Effector CD4-positive, alpha-beta T cell (primary cell): ENCODE measurements at places on chromosomes 2 and 18.
A peak's percentile ranks its signal among the peaks of the same experiment; 100 is the strongest.

DNA sequence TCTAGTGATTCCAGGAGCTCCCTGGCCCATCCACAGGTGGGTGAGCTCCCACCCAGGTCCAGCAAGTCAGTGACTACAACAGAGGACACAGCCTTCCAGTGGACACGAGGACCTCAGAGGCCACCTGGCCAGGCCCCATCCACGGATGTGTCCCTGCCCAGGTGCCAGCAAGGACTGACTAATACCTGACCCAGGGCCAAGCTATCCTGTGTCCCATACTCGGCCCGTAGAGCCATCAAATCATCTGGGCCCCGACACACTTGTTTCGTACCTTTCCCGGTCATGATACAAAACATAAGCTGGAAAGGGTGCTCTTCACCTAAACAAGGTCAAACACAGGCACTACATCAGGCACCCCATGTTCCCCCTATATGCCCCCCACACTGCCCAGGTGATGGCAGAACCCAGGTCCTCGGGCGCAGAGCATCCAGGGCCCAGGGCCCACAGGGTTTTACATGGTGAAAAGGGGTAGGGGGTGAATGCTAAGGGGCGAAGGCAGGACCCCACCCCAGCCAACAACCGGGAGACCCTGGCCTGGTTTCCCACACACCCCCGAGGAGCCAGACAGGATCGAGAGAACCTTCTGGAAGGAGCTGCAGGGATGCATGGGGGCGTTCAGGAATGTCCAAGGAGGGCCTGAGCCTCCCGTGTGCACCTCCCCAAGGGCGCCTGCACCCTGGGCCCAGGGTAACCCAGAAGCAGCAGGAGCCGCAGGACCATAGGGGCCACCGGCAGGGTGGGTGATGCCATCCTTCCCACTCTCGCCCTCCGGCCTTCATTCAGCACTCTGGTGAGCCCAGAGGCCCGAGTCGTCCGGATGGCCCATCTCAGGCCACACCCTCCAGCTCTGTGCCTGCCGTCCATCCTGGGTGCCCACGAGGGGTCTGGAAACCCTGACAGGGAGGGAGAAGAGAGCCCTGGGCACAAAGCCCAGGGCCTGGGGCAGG lies 94.3 kb downstream of the HDAC4 start:
- no peak for DNase-seq

DNA sequence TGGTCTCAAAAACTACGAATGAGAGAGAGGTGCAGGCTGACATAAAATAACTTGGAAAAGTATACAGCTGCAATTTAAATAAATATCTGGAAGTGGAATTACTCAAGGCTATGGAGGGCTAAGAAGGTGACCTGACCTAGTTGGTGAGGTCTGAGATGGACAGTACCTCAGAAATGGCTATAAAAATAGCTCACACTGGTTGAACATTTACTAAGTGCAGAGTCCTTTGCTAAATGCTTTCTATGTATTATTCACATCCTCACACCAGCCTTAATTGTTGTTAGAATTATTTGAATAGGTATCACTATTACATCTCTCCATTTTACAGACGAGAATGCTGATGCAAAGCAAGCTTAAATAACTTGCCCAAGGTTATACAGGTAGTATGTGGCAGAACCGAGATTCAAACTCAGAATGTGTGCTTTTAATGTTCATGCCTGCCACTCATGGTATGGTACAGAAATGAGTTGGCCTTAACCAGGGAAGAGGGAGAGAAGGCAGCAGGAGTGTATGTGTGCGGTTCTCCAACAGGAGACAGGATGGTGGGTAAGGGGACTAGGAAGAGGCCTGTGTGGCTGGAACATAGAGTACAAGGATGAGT lies 37.4 kb downstream of the MRPL44 start:
- no peak for DNase-seq

- no peak for DNase-seq
Measured at GRCh38 chr2:235135195-235135965, 183.6 kb downstream of the SH3BP4 start.

DNA sequence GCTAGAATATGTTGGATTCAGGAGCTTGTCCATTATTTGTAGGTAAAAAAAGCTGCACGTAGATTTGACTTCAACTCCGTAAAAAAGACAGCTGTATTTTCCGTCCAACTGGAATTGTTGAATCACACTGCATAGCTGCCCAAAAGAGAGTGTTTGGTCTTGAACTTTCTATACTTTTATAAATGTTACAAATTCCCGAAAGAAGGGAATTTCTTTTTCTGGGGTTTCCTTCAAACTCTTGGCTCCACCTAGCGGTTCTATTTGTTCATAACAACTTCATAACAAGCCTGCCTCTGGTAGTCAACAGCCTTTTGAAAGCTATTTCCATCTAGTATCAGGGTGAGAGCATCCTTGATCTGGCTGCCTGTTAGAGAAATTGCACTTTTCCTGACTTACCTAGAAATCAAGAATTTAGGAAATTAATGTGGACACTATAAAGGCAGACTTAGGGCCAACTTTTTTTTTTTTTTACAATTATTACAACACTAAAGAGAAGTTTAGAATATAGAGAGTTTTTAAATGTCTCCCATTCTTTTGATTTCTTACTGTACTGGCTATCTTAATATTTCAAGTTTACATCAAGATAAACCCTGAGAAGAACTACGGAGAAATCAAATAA lies 48.1 kb downstream of the TMEM185B start:
- no peak for DNase-seq

DNA sequence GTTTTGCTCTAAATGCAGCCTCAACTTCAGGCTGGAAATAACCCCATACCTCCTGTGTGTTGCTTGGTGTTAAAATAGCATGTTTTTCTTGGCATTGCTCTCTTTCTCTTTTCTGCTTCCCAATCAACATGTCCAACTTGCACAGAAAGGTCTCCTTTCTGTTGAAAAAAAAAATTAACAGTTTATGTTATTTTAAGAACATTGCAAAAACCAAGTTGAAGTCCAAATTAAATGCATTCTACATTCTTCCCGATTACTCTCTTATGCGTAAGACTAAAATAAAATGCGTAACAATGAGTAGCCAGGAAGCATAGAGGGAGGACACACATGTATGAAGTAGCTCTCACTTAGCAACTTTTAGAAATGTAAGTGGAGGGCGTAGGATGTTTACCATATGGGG lies 1406.1 kb upstream of the NXPH2 start:
- no peak for DNase-seq

- no peak for DNase-seq
Measured at GRCh38 chr2:134134313-134134706, 119.6 kb upstream of the MGAT5 start.

DNA sequence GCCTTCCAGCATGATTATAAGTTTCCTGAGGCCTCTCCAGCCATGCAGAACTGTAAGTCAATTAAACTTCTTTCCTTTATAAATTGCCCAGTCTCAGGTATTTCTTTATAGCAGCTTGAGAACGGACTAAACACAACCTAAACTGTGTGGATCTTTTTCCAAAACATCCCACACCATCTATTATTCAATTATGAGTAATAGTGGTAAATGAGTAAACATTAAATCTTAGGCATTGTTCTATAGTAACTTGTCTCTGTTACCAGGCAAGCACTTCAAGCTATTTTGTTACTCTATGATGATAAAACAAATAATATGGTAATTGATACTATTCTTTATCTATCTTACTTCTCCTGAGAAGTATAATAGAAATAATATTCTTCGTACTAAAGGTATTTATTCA lies 536.9 kb upstream of the CHAC2 start:
- no peak for DNase-seq

GRCh38 chr2:154706660-154707059 lies 8.2 kb downstream of the KCNJ3 start:
- no peak for DNase-seq

- DNase-seq, result no peak
Measured at GRCh38 chr2:54285451-54285850, 29.4 kb upstream of the TSPYL6 start.

GRCh38 chr2:171390941-171391516 lies 42.8 kb downstream of the METTL8 start:
- DNase-seq, result no peak

- no peak for DNase-seq
Measured at GRCh38 chr2:174731546-174731945, 32.7 kb downstream of the CHRNA1 start.

- DNase-seq, result no peak
Measured at GRCh38 chr18:62827397-62827796, 112.1 kb downstream of the PHLPP1 start.

GRCh38 chr2:207514451-207514850 lies 15.3 kb upstream of the CREB1 start:
- no peak for DNase-seq

- DNase-seq, result no peak
Measured at GRCh38 chr18:53567929-53568574, 656.4 kb downstream of the MBD2 start.

GRCh38 chr18:77039196-77040130 lies 93.1 kb downstream of the MBP start:
- DNase-seq, result no peak

DNA sequence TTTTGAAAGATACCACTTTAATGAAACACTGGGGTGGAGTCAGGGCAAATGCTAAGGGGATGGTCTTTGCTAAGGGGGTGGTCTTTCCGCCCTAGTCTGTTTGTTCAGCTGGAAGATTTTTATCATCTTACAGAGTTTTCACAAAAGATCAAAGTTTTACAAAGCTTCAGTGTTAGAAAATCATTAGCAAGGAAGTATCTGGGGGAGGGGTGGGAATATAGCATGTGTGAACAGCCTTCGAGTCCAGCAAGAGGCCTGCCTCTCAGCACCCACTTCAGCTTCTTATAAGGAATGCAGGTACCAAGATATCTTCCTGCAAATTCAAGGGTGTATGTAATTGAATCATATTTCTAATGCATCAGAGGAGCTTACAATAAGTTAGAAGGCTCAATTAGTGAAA lies 112.9 kb downstream of the RAPGEF4 start:
- no peak for DNase-seq

- DNase-seq, result no peak
Measured at GRCh38 chr2:140994856-140995255, 1136.0 kb downstream of the LRP1B start.

- DNase-seq, result no peak
Measured at GRCh38 chr18:60145776-60146175, 226.8 kb downstream of the MC4R start.

DNA sequence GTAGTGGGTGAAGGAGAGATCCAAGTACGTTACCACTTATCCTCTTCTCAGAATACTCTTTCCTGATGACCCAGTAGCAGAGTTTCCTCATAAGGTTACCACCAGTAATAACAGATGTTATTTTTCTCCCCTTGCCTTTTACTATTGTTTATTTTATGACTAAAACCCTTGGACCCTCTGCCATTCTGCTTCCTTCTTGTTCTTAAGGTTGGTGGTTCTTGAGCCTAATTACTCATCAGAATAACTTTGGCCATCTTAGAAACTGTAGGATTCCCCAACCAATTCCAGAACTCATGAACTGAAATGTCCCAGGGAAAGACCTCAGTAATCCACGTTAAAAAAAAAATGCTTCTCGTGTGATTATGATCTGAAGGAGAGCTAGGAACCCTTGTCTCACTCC lies 64.9 kb downstream of the CHST9 start:
- DNase-seq, result no peak

DNA sequence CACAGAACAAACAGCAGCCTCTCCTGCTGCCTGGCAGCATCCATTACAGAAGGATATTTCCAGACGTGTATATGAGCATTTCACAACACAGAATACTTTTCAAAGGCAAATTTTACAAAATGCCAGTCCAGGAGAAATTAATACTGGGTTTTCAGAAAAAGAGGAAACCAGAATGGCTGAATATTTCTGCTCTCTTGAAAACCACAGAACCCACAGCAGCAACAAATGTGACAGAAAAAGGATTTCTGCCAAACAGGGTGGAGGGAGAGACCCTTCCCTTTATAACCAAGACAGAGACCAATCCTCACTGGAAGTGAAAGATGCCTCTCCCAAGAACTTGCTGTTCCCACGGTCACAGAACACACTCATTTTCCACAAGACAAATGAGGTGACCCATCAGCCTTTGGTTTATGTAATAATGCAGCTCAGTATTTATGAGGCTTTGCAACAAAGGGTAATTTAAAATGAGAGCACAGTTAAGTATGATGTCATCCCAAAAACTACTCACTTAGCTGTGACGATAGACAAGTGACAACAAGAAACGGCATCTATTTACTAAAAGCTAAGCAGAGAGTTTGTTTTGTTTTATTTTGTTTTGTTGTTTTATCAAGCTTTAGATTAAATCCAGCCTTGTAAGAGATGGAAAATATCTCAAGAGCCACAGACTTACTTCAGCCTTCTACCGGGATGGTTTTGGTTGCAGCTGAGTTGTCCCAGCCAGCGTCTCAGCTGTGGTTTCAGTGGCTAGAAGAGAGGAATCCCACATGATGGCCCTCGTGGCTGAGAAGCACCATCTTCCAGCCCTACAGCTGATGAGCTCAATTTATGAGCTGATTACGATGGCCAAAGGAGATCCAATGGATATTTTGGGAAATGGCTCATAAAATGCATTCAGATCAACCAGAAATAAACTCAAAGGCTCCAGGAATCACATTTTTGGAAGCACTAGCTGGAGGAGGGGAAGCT lies 249.3 kb upstream of the AGAP1 start:
- DNase-seq, result no peak

DNA sequence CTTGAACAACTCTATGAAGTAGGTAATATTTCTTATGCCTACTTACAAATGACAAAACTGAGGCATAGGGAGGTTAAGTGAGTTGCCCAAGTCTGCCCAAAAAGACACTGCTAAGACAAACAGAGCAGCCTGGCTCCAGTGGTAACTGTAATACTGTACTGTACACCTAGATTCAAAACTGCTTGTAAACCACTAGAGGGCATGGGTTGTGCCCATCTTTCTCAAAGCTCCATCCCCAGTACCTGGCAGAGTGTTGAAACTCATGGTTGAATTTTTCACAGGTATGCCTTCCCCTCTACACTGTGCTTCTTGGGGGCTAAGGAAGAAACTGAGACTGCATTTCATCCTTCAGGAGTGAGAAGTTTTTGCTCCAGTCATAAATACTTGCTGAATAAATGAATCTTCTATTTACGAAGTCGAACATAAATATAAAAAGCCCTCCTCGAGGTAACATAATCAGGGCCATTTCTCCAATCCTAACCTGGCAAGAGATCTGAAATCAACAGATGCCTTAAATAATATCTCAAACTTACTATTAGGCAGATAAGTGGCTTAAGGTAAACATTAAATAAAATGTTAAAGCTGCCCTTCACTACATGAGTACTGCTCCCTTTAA lies 2.0 kb downstream of the PPP4R1 start:
- peak; percentile 4 for DNase-seq

- DNase-seq, result no peak
Measured at GRCh38 chr2:179824961-179825360, 36.5 kb downstream of the ZNF385B start.

DNA sequence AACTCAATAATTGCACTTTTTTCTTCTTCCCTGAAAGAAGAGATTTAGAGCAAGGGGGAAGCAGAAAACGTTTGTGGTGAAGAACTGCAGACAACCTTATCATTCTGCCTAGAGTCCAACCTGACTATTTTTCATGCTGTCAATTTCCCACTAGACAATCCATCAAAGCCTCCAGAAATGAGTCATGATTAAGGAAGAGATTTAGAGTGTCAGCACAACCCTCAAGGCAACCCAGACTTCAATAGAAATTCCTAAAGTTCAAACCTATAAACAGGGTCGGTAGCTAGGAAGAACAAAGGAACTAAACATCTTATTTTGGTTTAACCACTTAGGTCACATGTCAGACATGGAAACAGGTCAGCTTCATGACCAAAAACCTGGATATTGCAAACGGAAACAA lies 86.9 kb downstream of the SLC25A12 start:
- DNase-seq, result no peak
